Posterior cingulate gyrus (tissue), 11 donors: ENCODE measurements at places on chromosomes 7 and 10.

- no peak for DNase-seq
Measured at GRCh38 chr7:25632616-25633015, 404.3 kb upstream of the NPVF start.

DNA sequence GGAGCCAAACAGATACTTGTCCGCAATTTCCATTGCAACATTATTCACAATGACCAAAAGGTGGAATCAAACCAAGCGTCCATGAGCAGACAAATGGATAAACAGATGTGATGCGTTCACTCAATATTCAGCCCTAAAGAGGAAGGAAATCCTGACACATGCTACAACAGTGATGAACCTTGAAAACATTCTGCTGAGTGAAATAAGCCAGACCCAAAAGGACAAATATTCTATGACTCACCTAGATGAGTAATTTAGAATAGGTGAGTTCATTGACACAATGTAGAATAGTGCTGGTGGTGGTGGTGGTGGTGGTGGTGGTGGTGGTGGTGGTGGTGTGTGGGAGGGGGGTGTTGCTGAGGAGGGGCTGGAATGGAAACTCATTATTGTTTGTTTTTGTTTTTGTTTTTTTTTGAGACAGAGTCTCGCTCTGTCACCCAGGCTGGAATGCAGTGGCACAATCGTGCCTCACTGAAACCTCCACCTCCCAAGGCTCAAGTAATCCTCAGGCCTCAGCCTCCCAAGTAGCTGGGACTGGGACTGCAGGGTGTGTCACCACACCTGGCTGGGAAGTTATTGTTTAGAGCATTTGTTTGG lies 28.6 kb downstream of the SMKR1 start:
- DNase-seq: no peak

DNA sequence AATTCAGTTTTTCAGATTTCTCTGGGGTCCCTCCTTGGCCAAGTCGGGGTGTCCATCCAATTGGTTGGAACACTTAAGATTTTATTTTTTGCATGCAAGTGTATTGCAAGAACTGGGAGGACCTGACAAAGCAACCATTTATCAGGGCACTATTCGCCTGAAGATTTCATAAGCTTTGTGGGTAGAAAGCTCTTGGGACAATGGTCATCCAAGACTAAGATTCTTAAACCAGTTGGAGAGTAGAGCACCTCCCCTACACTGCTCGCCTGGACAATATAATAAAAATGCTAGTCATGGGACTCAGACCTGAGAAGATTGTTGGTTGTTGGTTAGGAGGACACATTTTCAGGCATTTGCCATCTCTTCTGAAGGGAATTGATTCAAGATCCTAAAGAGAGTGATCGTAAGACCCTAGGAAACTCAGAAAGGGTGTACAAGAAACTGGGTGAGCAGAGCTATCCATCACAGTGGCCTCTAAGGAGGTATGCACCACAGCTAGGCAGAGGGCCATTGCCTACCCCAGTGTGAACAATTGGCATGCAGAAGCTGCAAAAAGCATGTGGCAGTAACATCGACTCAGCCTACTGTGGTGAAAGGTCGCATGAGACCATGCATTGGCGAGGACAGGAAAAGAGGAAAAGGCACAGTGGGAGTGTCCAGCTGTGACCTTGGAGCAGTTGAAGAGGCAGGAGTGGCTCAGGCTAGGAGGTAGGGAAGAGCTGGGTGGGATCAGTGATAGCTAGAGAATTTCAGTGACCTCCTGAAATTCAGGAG lies 1235.3 kb upstream of the AUTS2 start:
- no peak for DNase-seq

DNA sequence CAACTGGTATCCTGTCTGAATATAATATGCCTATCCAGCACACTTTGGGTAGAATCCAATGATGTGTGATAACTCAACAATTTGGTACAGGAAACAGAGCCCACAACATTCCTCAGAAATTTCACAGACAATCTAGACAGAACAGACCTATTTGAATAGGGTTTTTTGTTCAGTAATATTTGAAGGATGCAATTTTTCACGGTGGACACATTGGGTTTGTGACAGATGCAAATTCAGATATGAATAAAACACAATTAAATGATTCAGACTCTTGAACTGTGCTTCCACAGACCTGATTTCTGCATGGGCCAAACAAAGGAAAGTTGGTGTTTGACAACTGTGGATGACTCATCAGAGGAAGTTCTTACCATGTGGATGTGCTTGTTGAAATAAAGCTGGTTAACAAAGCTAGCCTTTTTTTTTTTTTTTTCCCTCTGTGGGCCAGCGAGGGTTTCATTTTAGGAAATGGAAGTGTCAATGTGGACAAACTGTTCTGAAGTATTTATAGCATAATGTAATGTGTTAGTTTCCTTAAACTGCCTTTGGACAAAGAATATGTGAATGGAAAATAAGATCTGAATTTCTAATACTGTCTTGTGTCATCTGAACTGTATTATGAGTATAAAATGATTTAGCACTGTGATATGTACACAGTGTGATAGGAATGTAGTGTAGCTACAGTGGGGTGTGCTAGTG lies 43.2 kb upstream of the FAM133B start:
- DNase-seq: no peak

- DNase-seq: no peak
Measured at GRCh38 chr10:83991986-83992753, 147.1 kb upstream of the GHITM start.

DNA sequence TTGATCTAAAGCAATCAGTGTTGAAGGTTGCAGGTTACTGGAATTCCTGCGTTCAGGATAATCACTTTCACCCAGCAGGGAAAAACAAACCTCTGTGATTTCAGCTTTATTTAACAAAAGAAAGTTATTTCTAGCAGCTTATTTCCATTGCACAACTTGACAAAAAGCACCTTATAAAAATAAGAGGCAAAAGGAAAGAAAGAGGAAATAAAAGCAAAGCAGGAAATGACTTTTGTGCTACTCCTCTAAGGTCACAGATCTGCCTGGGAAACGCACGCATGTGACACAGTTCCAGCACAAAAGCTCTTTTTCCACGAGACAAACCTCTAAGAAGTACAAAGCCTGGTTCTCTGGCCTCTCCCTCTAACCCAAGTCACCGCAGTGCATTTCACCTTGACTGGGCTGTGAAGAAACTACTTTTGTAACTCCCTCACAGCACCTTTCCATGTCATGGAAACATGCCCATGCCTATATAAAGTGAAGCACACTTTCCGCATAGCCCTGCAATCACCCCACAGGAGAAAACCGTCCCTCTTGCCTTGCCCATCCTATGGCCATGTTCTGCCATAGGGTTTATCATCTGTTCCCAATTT lies 870 bp downstream of the ANK3 start:
- DNase-seq: no peak

GRCh38 chr7:14691597-14692203 lies 210.9 kb downstream of the DGKB start:
- DNase-seq: peak; percentile 82

DNA sequence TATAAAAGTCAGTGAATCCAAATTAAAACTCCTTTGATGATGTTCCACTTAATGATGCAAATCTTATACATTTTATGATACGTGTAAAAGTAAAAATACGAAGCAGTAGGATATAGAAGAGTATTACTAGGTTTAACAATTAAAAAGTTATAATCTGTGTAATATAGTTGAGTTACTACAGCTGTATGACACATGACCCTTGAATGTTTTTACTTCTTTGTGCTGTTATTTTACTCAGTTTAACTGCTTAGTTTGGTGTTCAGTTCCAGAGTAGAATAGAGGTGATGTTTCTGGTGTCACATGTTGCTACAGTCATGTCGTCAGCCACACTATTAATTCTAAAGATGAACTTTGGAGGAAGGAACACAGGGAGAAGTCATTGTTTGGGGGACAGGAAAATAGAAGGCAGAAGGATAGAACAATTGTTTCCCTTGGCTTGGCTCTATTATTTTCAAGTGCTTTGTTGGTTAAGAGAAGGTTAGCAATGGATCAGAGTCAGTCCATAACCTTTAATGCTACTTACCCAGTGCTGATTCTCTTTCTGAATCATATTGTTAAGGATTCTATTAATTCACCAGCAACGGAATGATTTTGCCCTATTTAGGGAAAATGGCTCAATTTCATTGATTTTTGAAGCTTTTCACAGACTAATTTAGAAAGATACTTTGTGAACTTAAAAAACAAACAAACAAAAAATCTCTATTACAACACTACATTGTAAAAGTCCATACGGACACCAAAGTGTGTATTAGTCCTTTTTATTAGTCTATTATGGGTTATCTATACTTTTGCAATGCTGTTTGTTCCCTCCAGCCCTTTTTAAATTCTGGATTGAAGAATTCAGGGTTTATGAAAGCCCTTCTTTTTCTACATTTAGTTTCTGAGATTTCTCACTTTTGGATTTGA lies 73.4 kb downstream of the CPED1 start:
- no peak for DNase-seq

- peak; percentile 82 for DNase-seq
Measured at GRCh38 chr7:35036361-35037171, 719 bp downstream of the DPY19L1 start.

DNA sequence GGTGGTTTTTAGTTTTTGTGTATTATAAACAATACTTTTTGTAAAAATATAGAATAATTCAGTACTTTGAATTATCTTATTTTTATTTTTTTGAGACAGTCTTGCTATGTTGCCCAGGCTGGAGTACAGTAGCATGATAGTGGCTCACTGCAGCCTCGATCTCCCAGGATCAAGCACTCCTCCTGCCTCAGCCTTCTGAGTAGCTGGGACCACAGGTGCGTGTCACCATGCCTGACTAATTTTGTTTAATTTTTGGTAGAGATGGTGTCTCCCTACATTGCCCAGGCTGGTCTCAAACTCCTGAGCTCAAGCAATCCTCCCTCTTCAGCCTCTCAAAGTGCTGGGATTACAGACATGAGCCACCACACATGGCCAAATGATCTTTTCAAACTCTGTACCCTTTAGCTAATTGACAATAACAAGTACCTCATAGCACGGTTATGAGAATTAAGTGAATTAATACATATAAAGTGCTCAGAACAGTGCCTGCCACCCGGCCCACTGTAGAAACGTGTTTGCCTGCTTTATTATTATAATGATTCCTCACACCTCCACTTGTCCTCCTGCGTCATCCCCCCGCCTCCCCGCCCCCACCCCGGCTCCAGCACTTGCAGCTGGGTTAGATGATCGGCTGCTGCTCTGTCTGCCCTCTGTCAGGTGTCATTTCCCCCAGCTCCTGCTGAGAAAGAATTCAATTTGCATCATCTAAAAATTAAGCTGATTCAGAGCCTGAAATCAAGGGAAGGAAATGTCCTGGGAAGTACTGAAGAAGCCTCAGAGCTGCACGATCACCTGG lies 53.6 kb upstream of the NRF1 start:
- no peak for DNase-seq

- peak; percentile 76 for DNase-seq
Measured at GRCh38 chr10:650886-651615, 38.4 kb downstream of the DIP2C start.

DNA sequence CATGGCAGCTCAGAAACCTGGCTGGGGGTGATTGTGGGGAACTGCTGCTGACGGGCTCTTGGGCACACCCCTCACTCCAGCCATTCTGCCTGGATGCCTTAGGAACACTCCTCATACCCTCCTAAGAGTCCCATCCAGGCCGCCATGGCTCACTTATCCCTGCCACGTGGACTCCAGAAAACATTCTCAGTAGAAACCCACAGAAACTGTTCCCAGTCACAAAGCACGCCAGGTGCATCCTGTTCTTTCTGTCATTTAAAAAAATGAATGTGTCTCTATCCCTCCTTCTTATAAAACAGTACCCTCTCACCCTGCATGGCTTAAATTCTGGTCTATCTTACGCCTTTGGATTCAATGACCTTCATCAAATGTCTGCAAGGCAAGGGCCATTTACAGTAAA lies 177.7 kb downstream of the CUX1 start:
- no peak for DNase-seq

- DNase-seq: no peak
Measured at GRCh38 chr7:31710171-31710570, 23.2 kb downstream of the PPP1R17 start.

DNA sequence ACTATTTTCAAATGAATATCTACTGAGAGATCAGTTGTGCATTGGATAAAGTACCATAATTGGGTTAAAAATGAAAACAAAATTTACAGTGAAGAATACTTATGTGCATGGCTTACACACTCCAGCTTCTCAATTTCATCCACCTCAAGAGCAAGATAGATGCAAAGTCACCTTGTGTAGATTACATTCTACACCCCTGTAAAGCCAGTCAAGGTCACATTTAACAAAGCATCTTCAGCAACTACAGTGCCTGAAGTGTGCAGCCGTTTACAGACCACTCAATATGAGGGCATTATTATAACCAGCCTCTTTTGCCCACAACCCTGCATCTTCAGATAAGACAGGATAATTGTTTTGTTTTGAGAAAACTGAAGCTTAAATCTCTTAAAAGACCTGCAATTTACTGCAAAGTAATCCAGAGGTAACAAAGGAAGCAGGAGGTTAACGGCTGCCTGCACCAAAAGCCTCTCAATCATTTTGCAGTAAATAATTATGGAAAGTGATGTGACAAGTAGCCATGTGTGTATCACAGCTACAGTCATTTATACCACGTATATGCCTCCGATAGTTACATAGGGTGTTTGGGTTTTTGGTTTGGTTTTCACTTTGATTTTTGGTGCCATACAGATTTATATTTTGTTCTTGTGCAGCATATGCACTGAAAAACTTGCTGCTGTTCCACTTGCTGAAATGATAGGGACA lies 4.9 kb downstream of the PURB start:
- no peak for DNase-seq

DNA sequence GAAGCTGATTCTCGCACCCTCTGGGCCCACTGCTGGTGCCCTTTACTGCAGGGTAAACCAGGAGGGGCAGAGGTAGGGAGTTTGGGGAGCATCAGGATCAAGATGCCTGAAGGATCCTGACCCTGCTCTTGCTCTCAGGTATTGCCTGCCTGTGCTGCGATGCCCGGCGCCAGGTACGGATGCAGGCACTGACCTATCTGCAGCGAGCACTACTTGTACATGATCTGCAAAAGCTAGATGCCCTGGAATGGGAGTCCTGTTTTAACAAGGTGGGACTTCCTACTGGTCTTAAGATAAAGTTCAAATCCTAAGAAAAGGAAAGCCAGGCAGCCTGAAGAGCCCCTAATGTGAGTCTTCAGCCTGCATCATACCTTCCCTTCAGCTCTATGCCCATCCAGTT lies 16.1 kb upstream of the NFKB2 start:
- no peak for DNase-seq

GRCh38 chr10:329361-330099 lies 194.3 kb downstream of the ZMYND11 start:
- DNase-seq: peak; percentile 70

GRCh38 chr10:11875494-11876281 lies 52.5 kb downstream of the PROSER2 start:
- DNase-seq: no peak

DNA sequence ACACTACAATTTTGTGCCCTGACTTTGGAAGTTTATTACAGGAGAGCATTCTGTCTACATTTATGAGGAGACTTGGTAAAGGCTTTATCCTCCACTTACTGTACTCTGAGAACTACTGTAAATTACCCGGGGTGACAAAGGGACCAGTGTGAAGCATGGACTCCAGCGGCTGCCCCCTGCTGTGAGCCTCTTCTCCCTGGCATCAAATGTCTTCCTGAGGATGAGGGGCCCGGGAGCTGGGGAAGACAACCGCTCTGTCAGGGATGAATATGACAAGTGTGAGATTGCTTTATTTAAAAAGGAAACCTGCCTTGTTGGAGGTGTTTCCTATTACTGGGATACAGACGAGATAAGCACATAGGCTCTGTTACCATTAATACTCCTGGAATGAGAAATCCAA lies 714.8 kb downstream of the CCSER2 start:
- DNase-seq: no peak
